Left ventricle myocardium inferior (tissue), 1 donor: ENCODE measurements at places on chromosomes 12 and 14. TPM values are rescaled to one million over a fixed set of nuclear protein-coding genes. Genes with fewer than 3 reads are reported as not detected.

- H3K4me1 ChIP-seq = no peaks in the 10 kb centered on the region
- H3K36me3 ChIP-seq = no peaks in the 10 kb centered on the region
- no peak overlapping the region for H3K27ac ChIP-seq
- no peak overlapping the region for H3K4me3 ChIP-seq
- no peak for DNase-seq
These were observed 145.7 kb downstream of the CNTN1 start for GRCh38 chr12:40837891-40838429.

DNA sequence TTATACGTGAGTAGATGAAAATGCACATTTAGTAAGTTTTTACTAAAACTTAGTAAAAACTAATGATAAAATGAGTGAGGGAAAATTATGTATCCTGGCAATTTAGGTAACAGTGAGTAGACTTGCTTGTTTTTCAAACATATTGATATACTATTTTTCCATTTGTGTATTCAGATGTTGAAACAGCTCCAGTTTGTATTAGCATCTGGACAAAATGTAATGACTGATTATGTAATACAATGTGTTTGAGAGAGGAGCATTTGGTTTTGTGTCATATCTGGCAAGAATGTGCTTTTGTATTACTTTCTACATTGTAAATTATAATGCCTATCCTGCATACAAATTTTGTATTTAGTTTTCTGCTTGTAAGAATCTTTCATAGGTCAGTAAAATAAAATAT, 5.6 kb downstream of the CNOT2 start:
- no peak for DNase-seq
- no peak overlapping the region for H3K4me3 ChIP-seq
- H3K4me1 ChIP-seq = peaks cover 92% of the 10 kb centered on the region

GRCh38 chr12:46217541-46218321, 51.1 kb downstream of the SLC38A1 start:
- H3K36me3 ChIP-seq = no peaks in the 10 kb centered on the region
- peaks cover 80% of the 10 kb centered on the region for H3K4me1 ChIP-seq
- H3K4me3 ChIP-seq = no peak overlapping the region
- DNase-seq = no peak

GRCh38 chr12:57694459-57695019, 607 bp downstream of the OS9 start:
- peaks cover 13% of the 10 kb centered on the region for H3K4me1 ChIP-seq
- H3K27me3 ChIP-seq = no peaks in the 10 kb centered on the region
- peak overlapping the region; percentile 86 for H3K27ac ChIP-seq
- H3K4me3 ChIP-seq = peak overlapping the region; percentile 92
- no peak for DNase-seq

DNA sequence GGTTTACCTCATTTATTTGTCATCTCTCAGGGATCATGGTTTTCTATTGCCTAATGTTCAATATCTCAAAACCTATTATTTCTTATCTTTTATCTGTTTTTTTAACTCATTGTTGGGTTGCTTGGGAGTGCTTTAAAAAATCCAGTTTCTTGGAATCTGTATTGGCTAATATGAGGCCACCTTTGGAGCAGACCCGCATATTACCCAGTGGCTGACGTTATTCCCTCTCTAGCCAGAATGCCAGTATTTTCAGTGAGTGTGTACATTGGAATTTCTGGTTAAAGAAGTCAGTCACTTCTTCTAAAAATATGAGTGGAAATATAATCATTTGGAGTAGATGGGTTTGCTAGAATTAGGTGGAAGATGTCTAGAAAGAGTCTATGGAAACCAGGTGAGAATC, 38.3 kb downstream of the PRMT8 start:
- H3K27me3 ChIP-seq = no peaks in the 10 kb centered on the region
- H3K27ac ChIP-seq = no peak overlapping the region
- H3K36me3 ChIP-seq = no peaks in the 10 kb centered on the region
- DNase-seq = no peak

DNA sequence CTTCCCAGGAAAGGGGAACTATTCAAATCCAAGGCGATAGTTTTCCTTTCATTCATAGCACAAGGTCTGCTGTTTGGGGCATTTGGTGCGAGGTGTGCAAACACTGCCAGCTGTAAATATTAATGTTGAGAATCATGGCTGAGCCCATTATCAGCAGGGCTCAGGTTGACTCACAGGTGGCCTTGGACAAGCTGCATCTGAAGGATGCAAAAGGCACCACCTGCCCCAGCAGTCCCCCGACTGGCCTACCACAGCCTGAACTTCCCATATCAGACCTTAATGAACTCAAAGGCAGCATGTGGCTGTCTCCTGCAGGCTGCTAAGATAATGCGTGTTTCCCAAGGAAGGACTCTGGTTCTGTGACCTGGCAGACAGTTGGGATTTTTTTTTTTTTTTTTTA, 93.3 kb upstream of the MAP1LC3B2 start:
- H3K4me1 ChIP-seq = no peaks in the 10 kb centered on the region
- no peaks in the 10 kb centered on the region for H3K36me3 ChIP-seq
- no peak for DNase-seq
- no peak overlapping the region for H3K27ac ChIP-seq
- H3K27me3 ChIP-seq = peaks cover 10% of the 10 kb centered on the region
- H3K4me3 ChIP-seq = no peak overlapping the region

GRCh38 chr12:47547077-47547476, 158.8 kb downstream of the RPAP3 start:
- peaks cover 19% of the 10 kb centered on the region for H3K27me3 ChIP-seq
- DNase-seq = no peak
- no peak overlapping the region for H3K4me3 ChIP-seq
- no peaks in the 10 kb centered on the region for H3K36me3 ChIP-seq
- no peaks in the 10 kb centered on the region for H3K4me1 ChIP-seq

GRCh38 chr12:49334226-49334625, 2.8 kb downstream of the C1QL4 start:
- H3K27ac ChIP-seq = no peak overlapping the region
- H3K27me3 ChIP-seq = peaks cover 98% of the 10 kb centered on the region
- no peak for DNase-seq

GRCh38 chr12:59077575-59078426, 157.5 kb upstream of the LRIG3 start:
- H3K27ac ChIP-seq = no peak overlapping the region
- no peaks in the 10 kb centered on the region for H3K36me3 ChIP-seq
- DNase-seq = no peak
- H3K4me3 ChIP-seq = no peak overlapping the region
- H3K4me1 ChIP-seq = no peaks in the 10 kb centered on the region

- no peak for DNase-seq
- H3K4me1 ChIP-seq = no peaks in the 10 kb centered on the region
- no peak overlapping the region for H3K4me3 ChIP-seq
- H3K36me3 ChIP-seq = no peaks in the 10 kb centered on the region
These were observed 324.1 kb upstream of the DIO3 start for GRCh38 chr14:101237252-101237616.

- no peak overlapping the region for H3K27ac ChIP-seq
- peaks cover 61% of the 10 kb centered on the region for H3K27me3 ChIP-seq
- no peak for DNase-seq
- H3K4me3 ChIP-seq = no peak overlapping the region
- no peaks in the 10 kb centered on the region for H3K4me1 ChIP-seq
These were observed 20.0 kb upstream of the FICD start for GRCh38 chr12:108495054-108495453.

The CMKLR1 gene
- 5.7 TPM for total RNA-seq

The ERP27 gene
- 0.14 TPM for total RNA-seq

The SIX4 gene
- total RNA-seq = 1.5 TPM

The MANSC4 gene
- not detected for total RNA-seq
